ENCODE measurements at places on chromosomes 13 and 19.
A peak's percentile ranks its signal among the peaks of the same experiment; 100 is the strongest.

DNA sequence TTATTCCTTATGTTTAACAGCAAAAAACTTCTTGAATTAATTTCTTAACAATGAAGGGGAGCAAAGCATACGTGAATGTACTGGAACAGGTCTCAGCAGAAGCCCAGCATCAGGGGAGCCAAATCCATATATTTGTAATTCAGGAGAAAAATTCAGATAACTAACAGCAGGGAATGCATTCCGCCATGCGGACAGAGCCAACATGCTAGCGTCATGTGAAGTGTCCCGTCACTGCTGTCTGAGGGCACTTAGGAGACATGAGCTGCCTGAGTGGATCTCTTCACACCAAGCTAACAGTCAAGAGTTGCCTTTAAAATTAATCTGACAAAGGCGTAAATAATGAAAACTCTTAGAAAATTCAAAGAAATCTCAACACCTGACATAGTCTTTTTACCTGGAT lies 6.4 kb downstream of the AMER2 start:
- no peak for ATAC-seq

- no peak for ATAC-seq
Observed at GRCh38 chr13:100707818-100708740, 33.5 kb upstream of the TMTC4 start.

GRCh38 chr13:73851104-73851503 lies 283.1 kb downstream of the KLF12 start:
- ATAC-seq, result no peak

DNA sequence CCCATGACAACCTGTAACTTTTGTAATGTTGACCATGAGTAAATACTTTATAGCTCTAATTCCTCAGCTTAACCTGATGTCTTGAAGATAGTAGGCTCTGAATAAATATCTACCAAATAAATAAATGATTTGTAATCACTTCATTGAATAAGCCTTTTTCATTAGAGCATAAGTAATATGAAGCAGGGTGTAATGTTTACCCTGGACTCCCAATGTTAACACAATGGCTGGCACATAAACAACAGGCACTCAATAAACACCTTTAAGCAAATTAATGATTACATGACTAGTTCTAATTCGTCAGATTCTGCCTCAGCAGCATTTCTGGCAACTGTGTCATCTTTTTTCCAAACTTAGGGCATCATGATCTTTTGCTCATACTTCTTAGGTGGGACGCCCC lies 396.3 kb downstream of the LIG4 start:
- no peak for ATAC-seq

- no peak for ATAC-seq
Observed at GRCh38 chr19:10796653-10797052, 39.4 kb downstream of the TMED1 start.

- no peak for ATAC-seq
Observed at GRCh38 chr19:44050740-44051649, 841 bp upstream of the ZNF223 start.

- ATAC-seq, result no peak
Observed at GRCh38 chr13:108345016-108345415, 75.5 kb downstream of the TNFSF13B start.

DNA sequence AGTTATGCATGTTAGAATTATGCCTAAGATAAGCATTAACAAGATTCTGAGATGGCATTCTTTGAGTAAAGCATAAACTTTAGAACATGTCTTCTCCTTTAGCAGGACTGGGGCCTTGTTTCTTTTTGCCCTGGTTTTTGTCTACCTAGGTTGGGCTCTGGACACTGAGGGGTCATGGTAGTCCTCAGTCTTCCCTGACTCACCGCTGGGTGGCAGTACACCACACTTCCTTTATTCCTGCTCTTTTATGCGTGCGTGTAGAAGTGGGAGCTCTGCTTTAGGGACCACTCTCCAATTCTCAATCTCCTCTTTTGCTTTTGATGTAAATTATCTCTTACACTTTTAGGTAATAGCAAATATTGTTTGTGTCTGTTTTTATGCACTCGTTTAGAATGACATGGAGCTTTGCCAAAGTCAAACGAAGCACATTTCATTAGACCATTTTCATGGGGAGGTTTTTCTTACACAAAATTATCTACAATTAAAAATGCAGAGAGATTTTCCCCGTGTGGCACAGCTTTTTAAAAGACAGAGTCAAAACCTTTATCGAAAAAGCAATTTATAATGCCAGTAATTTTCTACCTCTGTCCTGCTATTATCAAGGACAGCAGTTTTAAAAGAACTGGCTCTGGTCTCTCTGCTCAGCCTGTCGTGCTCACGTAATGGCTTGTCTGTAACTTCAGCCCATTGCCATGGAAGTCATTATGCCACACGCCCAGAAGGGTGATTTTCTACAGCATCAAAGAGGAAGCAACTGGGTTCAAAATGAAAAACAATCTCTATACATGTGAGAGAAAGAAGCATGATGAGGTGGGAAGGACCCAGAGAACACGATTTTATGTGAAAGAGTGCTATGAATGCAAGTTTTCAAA lies 413.9 kb downstream of the COG6 start:
- peak; percentile 84 for ATAC-seq

DNA sequence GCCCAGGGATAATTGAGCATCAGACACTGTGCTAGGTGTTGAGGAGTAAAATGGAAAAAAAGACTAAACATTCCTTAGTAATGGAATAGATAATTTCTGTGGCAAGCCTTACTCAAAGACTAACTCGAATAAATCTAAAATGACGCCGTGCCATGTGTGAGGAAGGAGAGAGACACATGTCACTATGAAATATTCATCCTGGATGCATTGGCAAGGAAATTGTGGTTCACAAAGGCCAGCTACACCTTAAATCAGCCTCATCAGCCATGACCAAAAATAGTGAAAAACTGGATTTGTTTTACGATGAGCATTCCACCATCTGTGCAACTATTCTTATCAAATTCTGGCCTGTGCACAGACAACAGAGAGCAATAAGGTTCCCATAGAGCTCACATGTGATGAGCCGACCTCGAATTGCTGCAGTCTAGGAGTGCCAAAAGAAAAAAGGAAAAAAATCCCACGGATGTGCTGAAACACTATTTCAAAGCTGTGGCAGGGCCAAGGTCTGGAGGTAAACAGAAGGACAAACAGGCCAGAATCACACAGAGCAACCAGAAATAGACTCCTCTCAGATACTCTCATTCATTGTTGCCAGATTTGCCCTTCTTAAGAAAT lies 505.7 kb downstream of the EFNB2 start:
- ATAC-seq, result no peak

DNA sequence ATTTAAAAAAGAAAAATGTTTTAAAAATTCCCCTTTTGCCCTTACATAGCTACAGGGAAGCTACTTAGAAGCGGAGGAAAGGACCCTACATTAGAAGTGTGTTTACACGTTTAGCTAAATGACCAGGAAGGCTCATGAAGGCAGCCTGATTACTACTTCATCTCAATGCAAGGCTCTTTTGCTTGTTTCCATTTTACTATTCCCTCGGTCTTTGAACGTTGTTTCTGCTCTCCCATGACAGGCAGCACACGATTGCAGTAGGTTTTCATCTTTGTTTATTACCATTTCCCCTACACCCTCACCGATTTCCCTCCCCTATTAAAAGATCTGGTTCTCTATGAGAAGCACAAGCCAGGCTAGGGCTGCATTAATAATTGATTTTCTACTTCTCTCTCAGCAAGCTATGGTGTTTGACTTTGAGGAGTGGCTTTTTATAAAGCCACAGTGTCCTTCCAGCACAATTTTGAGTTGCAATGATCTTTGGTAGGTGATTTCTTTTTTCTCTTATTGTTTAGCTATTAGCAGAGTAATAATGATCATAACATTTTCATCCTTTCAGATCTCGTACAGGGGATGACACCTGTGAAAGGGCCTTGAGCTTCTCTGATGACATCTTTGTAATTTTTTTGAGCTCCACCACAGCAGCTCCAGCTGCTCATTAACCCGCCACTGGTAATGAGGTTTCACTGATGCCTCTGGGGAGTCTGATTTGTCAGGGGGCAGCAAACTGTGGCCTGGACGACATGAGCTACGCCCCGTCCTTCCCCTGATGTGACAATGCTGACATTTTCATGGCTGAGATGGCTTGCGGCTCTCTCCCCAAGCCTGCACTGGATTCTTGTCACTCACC lies 670.3 kb downstream of the UQCRFS1 start:
- no peak for ATAC-seq

DNA sequence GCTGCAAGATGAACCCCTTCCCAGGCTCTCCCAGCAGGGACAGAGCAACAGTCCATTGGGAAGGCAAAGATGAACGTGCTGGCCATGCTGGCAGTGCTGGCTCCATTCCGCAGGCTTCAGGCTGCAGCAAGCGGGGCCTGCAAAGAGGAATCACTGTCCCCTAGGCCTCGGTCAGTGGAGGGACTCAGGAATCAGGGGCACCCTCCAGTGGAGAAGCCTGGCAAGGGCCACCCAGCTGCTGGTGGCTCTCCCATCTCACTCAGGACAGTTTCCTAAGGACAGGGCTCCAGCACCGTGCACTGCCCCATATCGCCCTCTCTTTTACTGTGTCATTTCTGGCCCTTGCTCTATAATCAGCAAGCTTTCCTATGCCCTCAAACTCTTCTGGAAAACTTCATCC lies 498.6 kb downstream of the EFNB2 start:
- no peak for ATAC-seq

DNA sequence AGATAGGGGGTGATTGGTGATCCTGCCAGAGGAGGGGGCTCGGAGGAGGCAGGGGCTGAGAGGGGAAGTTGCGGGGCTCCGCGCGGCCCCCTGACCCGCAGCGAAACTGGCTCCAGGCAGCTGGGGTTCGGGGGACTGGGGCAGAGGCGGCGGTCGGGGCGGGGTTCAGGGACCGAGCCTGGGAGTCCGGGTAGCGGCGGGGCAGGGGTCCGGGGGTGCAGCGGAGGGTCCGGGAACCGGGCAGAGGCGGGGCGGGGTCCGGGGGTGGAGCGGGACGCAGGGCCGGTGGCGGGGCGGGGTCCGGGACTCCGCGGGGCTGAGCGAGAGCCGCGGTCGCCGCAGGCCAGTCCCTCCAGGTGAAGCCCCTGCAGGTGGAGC lies 1.2 kb downstream of the MADCAM1 start:
- no peak for ATAC-seq

DNA sequence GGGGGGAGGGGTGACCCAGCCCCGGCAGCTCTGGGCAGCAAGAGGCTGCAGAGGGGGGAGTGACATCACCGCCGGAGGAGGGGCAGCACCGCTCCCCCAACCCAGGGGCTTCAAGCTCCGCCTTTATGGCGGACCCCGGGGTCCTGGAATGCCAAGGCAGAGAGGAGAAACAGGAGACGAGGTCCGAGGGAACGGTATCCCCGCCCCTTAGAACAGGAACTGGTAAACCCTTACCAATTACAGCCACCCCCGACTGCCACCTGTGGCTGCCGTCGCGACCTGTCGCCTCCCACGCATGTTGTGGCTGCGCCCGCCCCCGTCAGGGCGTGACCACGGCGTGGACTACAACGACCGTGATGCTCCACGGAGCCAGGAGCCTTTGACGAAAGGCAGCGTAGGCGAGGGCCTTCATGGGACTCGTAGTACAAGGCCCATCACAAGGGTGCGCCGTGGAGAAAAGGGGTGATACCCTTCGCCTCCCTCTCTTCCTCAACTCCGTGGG lies 4.1 kb upstream of the KCNC3 start:
- peak; percentile 52 for ATAC-seq

DNA sequence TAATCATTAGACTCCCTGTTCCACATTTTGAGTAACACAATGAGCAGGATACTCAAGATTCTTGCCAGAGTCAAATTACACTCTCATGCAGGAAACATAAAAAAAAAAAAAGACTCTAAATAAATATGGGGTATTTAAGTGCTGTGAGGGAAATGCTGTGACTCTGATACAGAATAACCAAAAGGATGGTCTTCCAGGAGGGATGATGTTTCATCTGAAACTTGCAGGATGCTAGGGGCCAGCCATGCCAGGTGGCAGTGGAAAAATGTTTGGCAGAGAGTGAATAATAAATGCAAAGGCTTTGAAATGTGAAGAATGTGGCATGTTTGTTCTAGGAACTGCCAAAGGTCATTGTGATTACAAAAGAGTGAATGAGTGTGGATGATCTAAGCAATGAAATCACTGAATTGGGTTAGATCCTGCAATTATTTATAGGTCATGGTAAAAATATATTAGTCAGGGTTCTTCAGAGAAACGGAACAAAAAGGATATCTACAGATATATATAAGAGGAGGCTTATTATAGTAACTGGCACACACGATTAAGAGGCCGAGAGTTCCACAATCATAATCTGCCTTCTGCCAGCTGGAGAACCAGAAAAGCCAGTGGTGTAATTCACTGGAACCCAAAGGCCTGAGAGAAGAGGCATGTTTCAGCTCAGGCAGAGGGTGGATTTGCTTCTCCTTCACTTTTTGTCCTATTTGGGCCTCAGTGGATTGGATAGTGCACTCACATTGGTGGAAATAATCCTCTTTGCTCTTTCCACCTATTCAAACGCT lies 1832.8 kb upstream of the MIR17HG start:
- ATAC-seq, result no peak

- ATAC-seq, result no peak
Observed at GRCh38 chr19:17471410-17472125, 1.2 kb downstream of the SLC27A1 start.

DNA sequence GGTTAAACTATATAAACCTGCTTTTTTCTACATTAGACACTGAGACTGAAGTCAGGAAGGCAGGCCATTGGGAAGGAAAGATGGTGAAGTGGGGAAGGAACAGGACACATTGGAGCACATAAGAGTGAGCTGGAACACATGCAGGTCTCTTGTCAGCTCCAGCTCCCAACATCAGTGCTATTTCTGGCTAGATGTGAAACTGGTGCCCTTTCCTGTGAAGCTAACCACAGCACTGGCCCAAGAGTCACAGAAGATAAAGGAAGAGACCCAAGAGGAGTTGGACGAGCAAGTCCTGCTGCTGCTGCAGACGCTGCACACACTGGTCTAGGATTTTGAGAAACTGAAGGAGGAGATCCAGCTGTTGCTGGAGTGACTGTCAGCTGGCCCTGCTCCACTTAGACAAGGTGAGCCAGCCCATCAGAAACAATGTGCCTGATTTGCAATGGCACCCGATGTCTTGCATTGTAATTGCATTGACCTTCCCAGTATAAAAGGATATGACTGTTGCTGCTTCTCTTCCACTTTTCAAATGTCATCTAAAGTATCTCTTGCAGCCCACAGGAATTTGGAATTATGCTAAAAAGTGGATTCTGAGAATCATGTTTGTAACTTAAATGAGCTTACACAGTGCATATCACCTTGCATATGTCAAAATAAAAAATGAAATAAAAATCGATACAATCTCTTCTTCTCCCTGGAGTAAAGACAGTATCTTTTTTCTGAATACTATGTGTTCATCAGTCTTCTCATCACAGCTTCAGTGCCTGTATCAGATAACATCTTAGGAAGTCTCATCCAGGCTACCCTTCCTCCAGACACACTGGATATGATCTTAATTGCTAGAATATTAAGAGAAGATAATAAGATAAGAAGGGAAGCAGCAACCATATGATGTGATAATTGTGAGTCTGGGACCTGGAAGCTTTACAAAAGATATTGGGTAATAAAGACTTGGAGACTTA lies 230.7 kb upstream of the SPRY2 start:
- ATAC-seq, result no peak

- no peak for ATAC-seq
Observed at GRCh38 chr19:14135985-14136508, 342 bp downstream of the ASF1B start.

GRCh38 chr13:24271601-24272451 lies 37.6 kb upstream of the C1QTNF9 start:
- ATAC-seq, result peak; percentile 67

- ATAC-seq, result no peak
Observed at GRCh38 chr13:114219392-114219791, 15.3 kb upstream of the CDC16 start.

GRCh38 chr13:112735791-112736190 lies 46.0 kb downstream of the ATP11A start:
- no peak for ATAC-seq

GRCh38 chr13:112820318-112820717 lies 130.5 kb downstream of the ATP11A start:
- ATAC-seq, result no peak

- ATAC-seq, result no peak
Observed at GRCh38 chr13:102187313-102187712, 214.5 kb downstream of the FGF14 start.
